ENCODE measurements at places on chromosomes 12 and 14.

GRCh38 chr12:124327362-124328043 is 32.6 kb downstream of the RFLNA start:
- no peak overlapping the region for H3K27ac ChIP-seq
- no peaks in the 10 kb centered on the region for H3K27me3 ChIP-seq
- no peak for DNase-seq
- H3K4me3 ChIP-seq, result no peak overlapping the region
- H3K4me1 ChIP-seq, result no peaks in the 10 kb centered on the region

DNA sequence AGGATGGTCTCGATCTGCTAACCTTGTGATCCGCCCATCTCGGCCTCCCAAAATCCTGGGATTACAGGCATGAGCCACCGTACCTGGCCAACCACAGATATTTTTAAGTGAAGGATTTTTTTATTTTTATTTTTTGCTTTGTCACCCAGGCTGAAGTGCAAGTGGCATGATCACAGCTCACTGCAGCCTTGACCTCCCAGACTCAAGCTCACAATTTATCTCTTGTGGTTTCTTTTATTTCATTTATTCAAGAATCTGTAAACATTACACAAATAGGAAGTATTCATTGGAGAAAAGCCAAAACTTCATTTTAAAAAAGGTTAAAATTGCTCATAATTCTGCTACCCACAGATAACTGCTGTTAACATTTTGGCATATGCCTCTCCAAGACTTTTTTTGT is 13.3 kb downstream of the MOAP1 start:
- H3K36me3 ChIP-seq, result no peaks in the 10 kb centered on the region
- H3K4me3 ChIP-seq, result no peak overlapping the region
- DNase-seq, result no peak
- H3K27me3 ChIP-seq, result no peaks in the 10 kb centered on the region
- no peaks in the 10 kb centered on the region for H3K4me1 ChIP-seq

DNA sequence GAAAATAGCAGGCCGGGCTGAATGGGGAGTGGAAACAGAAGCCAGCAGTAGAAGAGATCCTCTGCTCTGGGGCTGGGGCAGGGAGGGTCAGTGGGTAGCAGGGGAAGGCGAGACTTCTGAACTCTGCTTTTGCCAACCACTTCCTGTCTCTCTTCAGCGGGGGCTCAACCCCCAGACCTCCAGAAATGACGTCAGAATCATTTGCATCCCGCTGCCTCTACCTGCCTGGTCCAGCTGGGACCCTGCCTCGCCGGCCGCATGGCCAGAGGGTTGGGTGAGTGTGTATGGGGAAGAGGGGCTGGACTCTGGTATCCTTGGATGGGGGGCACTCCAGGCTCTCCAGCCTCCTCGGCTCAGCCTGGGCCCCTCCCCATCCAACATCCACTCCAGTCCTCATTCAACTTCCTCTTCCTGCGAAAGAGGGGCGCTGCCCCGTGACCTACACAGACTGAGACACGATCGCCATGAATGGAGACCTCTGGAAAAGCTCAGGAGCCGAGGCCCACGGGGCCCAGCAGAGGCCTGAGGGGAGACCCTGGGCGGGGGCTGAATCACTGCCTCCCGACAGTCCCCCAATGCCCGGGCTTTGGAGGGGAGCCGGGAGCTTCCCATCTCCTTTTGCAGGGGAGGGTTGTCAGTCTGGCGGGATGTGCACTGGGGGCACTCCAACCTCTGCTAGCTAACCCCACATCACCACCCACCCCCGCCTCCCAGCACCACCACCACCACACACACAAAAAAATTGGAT is 458 bp upstream of the HOXC4 start:
- peaks cover 90% of the 10 kb centered on the region for H3K27me3 ChIP-seq
- H3K36me3 ChIP-seq, result no peaks in the 10 kb centered on the region
- H3K4me1 ChIP-seq, result no peaks in the 10 kb centered on the region
- no peak for DNase-seq
- H3K4me3 ChIP-seq, result peak overlapping the region; percentile 56

DNA sequence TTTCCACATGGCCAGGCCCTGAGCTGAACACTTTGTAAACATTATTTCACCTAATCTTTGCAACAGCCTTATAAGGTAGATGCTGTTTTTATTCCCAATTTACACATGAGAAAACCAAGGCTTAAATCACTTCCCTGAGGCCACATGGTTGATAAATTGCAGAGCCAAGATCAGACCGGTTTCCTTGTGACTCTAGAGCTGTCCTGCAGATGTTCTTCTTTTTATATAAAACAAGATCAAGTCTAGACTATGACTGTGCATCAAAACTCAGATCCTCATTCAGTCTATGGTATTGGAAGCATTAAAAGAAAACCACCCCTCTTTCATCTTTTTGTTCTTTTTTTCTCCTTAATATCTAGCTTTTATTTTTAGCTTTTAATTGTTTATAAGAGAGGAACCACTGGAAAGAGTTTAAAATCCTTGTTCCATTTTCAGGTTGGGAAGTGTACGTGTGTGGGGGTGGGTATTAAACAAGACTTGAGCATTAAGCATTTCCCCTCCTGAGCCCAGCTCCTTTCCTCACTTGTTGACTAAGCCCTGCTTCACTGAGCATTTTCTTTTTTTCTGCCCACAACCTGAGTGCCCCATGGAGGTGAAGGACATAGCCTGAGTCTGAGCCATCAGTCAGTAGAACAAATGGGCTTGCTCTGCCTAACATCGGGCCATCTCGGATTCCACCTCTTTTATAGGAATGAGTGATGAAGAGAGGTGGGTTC is 45.4 kb downstream of the GPATCH2L start:
- no peaks in the 10 kb centered on the region for H3K4me1 ChIP-seq
- DNase-seq, result no peak
- H3K27me3 ChIP-seq, result no peaks in the 10 kb centered on the region
- H3K36me3 ChIP-seq, result peaks cover 98% of the 10 kb centered on the region
- no peak overlapping the region for H3K4me3 ChIP-seq

GRCh38 chr12:4213471-4213870 is 60.1 kb upstream of the CCND2 start:
- H3K27me3 ChIP-seq, result no peaks in the 10 kb centered on the region
- H3K4me1 ChIP-seq, result peaks cover 4% of the 10 kb centered on the region
- no peak for DNase-seq
- no peaks in the 10 kb centered on the region for H3K36me3 ChIP-seq

All from lower lobe of right lung (tissue), 2 donors.